Hematopoietic multipotent progenitor cell treated with erythropoietin and hydrocortisone succinate and interleukin-3 and kit ligand, for 6 days (in vitro differentiated cells): ENCODE measurements at places on chromosomes 6 and 20.

- no peak for DNase-seq
Observed at GRCh38 chr20:39946931-39947330, 742.1 kb downstream of the MAFB start.

DNA sequence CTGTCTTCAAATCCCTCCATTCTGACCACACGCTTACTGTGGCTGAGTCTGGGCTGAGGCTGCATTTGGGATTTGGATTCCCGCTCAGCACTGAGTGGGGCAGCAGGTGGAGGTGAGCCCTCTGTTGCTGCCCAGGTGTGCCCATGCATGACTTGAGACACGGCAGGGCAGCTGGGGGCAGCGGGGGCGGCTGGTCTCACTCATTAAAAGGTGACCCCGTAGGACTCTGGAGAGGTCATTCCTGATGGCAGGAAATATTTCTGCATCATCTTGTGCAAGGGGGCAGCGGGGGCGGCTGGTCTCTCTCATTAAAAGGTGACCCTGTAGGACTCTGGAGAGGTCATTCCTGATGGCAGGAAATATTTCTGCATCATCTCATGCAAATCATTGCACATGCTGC is 49.8 kb downstream of the SMOC2 start:
- DNase-seq, result no peak

GRCh38 chr6:127215931-127216330 is 50.7 kb upstream of the RNF146 start:
- no peak for DNase-seq

GRCh38 chr6:88813045-88813444 is 150.4 kb downstream of the RNGTT start:
- DNase-seq, result no peak

GRCh38 chr6:130677312-130677711 is 149.9 kb upstream of the SMLR1 start:
- DNase-seq, result no peak

DNA sequence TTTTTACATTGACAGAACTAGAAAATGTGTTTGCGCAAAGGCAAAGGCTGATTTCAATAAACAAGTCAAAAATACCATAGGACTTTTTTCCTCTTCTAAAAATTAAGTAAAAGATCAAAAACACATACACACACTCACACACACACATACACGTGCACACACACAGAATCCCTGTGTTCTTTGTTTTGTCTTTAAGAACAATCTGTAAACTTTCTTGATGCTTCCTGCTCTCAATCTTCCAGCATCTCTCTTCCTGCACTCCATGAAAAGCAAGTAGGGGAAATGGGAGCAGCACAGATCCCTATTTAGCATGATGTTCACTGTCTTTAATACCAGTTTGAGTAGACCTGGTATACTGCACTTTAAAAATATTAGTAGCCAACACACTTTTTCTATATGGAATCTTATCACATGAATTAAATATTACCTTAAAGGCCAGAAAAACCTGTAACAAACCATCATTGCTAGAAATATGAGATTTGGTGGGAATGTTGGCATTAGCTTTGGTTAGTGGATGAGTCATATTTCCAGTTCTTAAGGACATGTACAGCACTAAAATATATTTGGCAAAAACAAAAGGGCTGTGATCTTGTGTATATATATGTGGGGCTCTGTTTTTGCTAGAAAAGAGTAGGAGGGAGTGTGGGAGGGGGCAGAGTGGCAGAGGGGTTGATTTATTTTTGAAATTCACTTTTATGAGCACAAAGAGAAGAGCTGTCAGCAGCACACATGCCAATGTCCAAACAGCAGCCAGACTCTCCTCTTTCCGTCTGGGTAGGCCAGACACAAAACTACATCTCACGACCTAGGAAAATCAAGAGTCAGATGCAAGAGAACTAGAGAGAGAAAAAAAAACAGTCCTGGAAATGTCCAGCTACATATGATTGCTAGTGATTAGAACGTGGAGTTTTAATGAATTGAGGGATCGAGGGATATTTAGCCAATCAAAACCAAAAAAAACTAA is 4.6 kb downstream of the PTPRK start:
- DNase-seq, result no peak

DNA sequence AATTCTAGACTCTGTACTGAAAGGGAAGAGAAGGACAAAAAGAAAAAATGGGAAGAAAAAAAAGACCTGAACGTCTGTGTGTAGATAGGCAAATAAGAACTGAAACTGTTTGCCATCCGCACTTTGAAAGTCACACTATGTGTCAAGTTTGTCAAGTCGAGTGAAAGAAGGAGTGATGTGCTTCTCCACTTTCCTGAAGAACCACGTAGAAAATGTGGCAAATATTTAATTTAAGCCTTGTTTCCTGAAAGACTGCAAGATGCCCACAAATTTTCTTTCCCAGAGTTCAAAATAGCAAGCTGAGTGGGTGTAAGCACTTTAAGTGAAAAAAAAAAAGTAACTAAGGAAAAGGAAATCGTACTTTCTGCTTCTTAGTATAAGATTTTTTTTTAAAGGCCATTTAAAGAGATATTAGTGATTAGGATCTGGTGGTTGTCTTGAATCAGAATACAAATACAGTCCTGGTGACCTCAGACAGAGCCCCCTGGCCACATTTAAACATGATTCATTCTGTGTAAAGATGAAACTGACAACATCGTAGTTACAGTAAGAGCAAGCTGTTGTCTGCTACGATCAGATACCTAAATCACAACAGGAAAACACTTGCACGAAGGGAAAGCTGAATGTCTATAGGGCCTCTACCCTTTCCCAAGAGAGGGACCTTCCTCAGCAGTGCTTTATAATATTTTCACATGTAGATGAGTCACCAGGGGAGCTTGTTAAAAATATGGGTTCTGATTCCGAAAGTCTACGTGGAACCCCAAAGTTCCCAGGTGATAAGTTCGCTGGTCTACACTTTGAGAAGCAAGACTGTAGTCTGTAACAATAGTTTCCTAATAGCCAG is 102.3 kb downstream of the HIVEP2 start:
- no peak for DNase-seq

DNA sequence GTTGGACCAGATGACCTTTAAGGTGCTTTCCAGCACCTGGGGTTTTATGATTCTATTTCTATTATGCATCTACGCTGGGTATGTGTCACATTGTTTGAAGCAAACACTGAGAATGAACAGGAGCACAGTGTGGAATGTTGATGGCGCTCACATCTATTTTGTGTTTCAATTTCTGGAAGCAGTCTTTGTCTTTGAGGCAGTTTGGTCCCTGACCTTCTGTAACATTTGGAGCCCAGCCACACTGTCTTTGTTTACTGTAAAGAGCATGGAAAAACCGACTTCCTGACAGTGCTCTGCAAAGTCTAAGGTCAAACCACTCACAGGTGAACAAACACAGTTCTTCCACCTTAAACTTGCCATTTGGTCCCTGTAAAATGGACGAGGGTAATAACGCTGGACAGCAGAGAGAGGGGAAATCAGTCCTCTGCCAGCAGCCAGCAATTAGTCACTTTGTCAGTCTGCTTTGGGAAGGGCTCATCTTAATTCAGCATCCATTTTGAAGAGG is 155.5 kb downstream of the PRL start:
- DNase-seq, result no peak

- no peak for DNase-seq
Observed at GRCh38 chr6:41647061-41647511, 8.8 kb downstream of the MDFI start.

DNA sequence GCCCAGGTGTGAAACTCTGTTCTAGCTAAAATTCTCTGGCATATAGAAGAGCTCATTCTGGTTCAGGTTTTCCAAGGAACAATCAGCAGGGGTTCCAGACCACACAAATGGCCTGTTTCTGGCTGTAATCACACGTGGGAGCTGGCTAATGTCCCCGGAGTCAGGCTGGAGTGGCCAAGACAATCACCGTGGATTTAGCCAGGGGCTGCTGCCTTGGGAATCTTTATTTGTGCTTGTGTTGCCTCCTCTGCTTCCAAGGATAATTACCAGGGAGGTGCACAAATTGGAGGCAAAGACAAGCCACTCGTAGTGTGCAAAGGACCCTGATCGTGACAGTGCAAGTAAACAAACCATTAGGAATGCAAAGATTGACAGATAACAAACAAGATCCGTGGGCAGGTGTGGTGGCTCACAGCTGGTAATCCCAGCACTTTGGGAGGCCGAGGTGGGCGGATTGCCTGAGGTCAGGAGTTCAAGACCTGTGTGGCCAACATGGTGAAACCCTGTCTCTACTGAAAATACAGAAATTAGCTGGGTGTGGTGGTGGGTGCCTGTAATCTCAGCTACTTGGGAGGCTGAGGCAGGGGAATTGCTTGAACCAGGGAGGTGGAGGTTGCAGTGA is 77.3 kb downstream of the KCNB1 start:
- no peak for DNase-seq

DNA sequence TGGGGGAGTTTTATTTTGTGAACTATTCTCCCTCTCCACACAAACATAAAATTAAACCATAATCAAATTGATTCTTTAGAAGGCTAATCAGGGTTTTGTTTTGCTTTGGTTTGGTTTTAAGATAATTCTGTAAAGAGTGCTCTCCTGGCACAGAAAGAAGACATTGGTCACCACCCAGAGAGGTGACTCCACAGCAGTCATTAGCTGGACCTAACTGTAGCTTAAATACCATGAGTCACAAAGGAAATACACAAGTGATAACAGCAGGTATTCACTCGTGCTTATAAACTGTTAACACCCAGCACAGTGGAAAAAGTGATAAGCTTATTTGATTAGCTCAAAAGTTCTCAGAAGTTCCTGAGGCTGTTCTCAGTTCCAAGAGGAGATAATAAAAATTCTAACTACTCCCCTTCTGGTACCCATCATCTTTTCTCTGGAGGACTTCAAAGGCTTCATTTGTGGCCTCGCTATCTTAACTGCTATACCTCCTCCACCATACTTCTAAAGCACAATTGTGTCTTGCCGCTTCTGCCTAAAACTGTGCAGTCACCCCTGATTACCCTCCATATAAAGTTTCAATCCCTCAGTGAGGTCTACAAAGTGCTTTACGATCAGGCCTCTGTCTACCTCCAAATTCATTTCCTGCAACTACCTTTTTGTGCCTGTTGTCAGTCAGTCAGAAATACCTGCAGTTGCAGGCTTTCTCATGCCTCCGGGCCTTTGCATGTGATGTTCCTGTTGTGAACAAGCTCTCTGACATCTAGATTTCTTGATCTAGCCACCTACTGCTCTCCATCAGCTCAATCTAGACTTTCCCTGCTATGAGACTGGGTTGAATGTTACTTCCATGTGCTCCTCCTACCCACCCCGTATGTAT is 201.1 kb downstream of the SAMD5 start:
- DNase-seq, result peak; percentile 56

DNA sequence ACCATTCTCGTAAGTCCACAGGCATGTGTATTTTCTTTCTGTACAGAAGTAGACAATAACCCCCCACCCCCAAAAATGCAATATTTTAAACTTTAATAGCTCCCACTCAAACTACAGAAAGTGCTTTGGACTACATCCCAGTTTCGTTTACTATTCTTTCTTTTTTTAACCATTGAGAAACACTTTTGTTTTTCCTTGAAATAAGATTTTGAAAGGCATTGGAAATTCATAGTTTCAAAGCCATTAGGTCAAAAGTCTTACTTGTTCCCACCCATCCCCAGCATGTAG is 140.0 kb downstream of the KIF16B start:
- no peak for DNase-seq

DNA sequence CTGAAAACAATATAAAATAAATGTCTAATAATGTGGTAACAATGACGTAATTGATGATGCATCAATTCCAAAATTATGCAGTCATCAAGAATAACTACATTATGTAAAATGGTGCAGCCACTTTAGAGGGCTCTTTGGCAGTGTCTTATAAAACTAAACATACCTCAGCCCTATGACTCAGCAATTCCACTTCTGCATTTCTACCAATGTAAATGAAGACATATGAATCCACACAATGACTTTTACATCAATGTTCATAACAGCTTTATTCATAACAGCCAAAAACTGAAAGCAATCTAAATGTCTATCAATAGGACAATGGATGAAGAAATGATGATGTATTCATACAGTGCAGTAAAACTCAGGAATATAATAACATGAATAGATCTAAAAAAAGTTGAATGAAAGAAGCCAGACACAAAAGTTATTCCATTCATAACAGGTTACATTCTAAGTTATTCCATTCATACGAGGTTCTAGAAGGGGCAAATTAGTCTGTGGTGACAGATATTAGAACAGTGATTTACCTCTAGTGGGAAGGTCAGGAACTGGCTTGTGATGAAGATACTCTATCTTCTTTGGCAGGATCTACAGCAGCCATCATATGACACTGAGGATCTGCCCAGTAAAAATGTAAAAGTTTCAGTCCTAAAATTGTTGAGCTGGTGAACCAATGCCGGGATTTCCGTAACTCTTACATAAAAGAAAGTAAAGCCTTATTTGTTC is 396.1 kb downstream of the PLCB1 start:
- peak; percentile 82 for DNase-seq

- no peak for DNase-seq
Observed at GRCh38 chr6:28727559-28728211, 196.1 kb downstream of the TRIM27 start.

GRCh38 chr6:92404281-92404680 is 1015.1 kb downstream of the EPHA7 start:
- no peak for DNase-seq

DNA sequence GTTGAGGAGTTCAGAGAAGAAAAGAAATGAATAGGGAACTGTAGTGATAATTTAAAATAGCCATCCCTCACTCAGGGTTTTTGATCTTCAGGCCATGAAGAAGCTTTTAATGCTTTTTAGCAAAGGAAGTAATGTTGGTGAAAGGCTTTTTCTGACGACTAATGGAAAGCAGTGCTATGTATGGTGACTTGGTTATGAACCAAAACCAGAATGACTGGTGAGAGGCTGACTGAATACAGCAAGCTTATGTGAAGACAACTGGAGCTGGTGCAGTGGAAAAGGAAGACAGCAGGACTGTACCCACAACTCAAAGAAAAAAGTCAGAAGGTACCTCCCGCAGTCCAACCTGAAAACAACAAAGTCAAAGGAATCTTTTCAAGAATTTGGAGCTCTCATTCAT is 118.8 kb downstream of the PRDM1 start:
- DNase-seq, result no peak

- no peak for DNase-seq
Observed at GRCh38 chr20:24827603-24828295, 121.3 kb upstream of the CST7 start.

GRCh38 chr6:84228198-84228543 is 728 bp upstream of the CEP162 start:
- DNase-seq, result no peak

DNA sequence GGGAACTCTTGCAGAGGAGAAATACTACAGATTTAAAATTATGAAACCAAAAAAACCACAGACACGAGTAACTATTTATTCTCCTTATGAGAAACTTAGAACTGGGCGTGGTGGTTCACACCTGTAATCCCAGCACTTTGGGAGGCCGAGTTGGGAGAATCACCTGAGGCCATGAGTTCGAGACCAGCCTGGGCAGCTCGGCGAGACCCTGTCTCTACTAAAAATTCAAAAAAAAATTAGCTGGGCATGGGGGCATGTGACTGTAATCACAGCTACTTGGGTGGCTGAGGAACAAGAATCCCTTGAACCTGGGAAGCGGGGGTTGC is 36.8 kb downstream of the SSR1 start:
- DNase-seq, result no peak

DNA sequence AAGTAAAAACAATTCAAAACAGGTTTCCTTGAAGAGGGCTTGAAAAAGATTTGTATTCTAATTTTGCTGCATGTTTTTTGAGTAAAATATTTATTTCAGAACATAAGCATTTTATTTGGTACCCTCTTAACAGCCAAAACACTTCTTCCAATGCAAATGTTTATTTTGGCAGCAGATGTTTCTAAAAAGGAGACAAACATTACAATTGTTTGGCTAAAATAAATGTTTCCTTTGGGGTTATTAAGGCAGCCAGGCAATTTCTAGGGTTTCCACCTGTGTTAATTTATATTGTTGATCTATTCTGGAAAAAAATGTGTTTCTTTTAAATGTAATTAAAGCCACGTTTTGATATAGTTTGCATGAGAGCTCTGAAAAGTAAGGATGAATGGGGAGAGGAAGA is 56.6 kb downstream of the ARID1B start:
- DNase-seq, result no peak
